ENCODE measurements at places on chromosomes 6 and 20.

DNA sequence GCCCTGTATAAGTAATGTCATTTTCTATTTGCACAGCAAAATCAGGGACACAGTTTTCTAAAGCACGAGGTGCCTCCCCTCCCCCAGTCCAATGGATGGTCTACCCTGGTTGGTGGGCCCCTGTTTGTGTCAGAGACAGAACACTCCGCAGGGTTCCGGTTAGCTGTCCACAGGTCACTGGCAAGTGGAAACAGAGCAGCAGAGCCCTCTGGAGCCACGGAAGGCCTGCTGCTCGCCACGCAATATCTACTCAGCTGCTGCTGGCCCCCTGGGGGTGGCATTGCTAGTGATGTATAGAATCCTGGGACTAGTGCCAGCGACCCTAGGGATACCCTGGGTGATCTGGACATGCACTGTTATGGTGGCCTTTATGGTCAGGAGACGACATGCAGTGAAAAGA lies 50.4 kb downstream of the RIN2 start:
- no peak for DNase-seq

DNA sequence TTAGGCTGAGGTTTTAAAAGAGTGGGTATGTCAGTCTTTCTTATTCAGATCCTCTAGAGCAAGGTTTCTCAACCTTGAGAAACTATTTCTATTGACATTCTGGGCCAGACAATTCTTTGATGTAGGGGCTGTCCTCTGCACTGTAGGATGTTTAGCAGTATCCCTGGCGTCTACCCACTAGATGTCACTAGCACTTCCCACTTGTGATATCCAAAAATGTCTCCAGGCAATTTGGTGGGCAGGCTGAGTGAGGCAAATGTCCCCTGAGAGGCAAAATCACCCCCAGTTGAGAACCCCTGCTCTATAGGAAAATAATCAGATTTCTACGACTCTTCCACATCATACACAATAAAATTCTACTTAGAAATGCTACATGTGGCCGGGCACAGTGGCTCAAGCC lies 7.7 kb upstream of the ZKSCAN8 start:
- DNase-seq, result peak; percentile 50

DNA sequence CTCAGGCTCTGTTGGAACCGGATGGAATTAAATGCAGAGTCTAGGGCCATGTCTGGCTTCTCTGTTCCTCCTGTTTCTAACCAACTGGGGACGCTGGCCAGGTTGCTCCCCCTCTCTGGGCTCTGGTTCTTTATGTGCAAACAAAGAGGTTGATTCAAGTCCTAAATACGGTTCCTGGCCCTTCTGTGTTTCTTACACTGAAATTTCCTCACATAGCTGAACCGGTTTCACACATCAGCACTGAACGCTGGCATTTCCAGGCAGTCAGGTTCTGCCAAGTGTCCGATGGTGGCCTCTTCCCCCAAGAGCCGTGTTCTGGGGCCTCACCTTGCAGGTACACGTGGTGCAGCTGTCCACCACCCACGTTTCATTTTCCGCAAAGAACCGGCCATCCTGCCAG lies 13.5 kb downstream of the THBS2 start:
- no peak for DNase-seq

GRCh38 chr6:33926451-33926850 lies 122.6 kb upstream of the MLN start:
- DNase-seq, result peak; percentile 34

DNA sequence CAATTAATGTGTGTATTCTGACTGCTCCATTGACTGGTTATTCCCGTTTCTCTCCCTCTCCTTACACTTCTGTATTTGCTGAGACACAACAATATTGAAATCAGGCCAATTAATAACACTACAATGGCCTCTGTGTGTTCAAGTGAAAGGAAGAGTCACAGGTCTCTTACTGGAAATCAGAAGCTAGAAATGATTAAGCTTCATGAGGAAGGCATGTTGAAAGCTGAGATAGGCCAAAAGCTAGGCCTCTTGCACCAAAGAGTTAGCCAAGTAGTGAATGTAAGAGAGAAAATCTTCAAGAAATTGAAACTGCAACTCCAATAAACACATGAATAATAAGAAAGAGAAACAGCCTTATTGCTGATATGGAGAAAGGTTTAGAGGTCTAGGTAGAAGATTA lies 489.5 kb upstream of the CITED2 start:
- DNase-seq, result no peak
